ENCODE measurements at places on chromosomes 12 and 14.

DNA sequence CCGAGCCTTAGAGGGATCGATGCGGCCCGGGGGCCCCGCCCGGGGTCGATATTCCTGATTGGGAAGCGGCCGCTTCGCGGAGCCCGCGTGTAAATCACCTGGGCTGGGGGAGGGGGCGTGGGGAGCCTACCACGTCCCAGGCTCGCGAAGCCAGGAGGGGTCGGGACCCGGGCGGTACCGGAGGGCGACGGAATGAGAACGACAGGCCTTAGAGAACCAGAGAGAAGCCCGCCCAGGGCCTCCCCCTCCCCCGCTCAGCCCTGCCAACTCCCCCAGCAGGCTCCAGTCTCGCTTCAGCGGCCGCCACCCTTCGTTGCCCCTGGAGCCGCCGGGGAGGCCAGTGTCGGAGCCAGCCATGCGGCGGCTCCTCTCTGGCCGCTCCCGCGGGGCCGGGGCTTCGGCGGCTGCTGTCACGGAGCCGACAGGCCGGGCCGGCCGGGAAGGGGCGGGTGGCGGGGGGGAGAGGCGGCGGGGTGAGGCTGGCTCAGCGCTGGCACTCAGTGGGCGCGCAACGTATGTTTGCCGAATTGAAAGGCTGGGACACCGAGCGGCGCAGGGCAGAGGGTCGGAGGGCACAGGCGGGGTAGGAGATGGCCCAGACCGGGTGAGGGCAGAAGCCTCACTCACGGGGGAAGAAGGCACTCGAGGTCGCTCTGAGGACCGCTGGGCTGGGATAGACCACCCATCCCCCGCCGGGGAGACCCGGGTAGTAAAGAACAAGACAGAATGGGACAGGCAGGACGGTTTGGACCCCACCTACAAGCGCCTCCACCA is 1.4 kb upstream of the DNAJC22 start:
- peak; percentile 42 for DNase-seq

GRCh38 chr12:25245491-25245890 is 5.2 kb downstream of the KRAS start:
- no peak for DNase-seq

DNA sequence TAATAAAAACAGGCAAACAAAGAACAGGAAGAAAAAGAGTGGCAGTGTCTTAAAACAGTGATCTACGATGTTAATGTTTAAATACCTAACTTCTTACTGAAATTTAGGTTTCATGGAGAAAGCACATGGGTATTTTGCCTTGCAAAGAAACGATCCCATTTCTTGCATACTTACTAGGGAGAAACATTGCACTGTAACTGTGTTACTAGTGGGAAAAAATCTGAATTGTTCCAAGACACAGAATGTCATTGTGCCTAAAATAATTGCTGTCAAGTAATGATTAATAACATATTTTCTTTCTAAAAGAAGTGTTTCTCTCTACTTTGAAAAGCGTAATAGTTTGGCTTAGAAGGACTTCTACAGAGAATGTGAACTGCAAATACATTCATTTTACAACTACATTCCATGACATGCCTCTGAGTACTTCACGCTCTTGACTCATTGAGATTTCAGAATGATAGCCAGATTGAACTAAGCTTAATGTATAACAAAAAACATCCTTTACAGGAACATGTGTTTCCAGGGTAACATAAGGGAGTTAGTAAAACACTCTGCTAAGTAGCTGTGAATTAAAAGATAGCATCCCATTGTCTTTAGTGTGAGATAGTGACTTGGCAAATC is 256.2 kb upstream of the CPNE8 start:
- no peak for DNase-seq

DNA sequence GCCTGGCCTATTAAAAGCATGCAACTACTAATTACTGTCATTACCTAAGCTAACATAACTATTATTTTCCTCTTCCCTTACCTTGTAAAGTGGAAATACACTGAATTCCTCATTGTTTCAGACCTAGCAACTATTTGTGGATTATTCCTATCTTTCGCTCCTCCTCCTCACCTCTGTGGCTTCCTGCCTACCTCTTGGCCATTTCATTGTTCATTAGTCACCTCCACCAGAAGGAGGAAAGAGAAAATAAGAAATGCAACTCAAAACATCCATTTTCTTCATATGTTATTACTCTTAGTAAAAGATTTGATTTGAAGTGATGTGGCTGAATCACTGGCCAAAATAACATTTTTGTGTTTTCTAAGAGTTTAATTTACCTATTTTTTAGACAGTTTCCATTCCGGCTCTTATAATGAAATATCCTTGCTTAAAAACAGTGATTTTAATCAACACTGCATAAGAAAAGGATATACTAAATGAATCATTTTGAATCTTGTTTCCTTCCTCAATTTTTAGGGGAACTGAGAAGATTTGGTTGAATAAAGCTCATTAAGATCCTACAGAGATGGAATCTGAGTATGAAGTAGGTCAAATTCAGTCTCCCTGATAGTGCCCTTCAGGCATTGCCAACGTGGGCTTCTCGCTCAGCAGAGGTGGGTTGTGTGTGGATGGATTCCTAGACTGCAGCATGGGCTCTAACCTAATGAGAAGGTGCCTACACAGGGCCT is 27.6 kb upstream of the ARHGAP5 start:
- no peak for DNase-seq

DNA sequence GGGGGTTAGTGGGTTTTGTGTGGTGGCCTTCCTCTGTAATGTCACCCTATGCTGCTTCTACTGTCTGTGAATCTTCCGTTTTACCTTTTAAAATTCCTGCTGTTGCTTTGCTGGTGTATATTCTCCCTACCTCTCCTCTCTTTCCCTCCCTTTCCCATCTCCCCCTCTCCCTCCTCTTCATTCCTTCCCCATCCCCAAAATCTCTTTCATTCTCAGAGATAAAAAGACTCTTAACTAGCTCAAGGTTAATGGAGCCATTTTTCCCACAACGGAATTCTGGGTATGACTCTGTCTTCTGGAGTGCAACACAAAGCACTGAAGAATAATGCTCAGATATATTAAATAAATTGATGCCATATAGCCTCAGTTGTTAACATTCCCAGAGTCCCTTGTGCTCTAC is 148.1 kb downstream of the EGLN3 start:
- no peak for DNase-seq

GRCh38 chr14:57634335-57634734 is 140.7 kb upstream of the CCDC198 start:
- DNase-seq: no peak

- no peak for DNase-seq
Observed at GRCh38 chr12:42625611-42626010, 36.1 kb upstream of the PRICKLE1 start.

DNA sequence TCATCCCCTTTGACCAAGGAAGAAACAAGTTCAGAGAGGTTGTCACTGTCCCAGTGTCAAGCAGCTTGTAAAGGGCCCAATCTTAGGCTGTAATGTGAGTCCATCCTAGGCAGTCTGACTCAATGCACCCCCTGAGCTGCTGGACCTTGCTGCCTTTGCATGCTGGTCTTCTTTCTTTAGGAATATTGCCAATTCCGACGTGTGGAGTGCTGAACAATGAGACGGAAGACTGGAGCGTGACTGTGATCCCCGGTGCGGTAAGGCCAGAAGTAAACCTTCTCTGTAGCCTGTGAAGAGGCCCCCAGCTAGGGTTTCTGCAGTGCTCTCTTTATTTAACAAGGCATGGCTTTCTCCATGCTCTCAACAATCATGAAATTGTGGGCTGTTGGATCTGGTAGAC is 963 bp downstream of the TCTN2 start:
- DNase-seq: no peak

GRCh38 chr12:16618256-16618655 is 12.3 kb upstream of the LMO3 start:
- DNase-seq: no peak

- no peak for DNase-seq
Observed at GRCh38 chr14:72888636-72889201, 5.2 kb downstream of the DPF3 start.

GRCh38 chr14:92449404-92450181 is 64.0 kb upstream of the RIN3 start:
- no peak for DNase-seq

DNA sequence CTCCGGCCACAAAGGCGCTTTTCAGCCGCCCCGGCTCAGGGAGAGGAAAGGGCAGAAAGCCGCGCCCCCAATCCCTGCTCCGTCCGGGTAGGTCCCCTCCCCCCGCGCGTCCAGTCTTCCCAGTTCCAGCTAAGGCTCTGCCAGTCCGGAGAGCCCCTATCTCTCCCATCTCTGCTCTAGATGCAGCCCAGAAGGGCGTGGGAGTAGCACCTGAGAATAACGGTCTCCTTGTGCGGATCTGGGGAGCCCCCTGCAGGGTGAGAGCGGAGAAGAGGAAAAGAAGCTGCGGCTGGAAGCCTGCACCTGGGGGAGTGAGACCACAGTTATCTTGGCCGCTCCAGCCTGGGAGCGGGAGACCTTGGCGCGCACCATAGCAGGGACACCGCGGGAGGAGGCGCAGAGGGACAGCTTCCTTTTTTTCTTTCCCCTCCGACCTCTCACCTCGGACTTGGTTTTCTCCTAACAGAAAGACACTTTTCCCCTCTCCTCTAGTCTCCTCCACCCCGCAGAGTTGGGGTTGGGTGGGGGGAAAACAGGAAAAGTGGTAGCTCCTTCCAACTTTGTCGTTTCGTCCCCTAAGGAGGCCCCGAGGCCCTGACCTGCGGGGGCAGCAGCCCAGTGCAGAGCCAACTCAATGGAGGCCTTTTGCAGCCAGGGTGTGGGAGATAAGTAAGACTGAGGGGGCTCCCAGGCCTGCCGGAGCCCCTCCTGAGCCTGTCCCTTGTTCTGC is 2.4 kb downstream of the DHH start:
- peak; percentile 77 for DNase-seq

GRCh38 chr14:103198131-103199105 is 75.2 kb downstream of the TNFAIP2 start:
- no peak for DNase-seq

Measured in stimulated activated CD8-positive, alpha-beta memory T cell treated with anti-CD3 and anti-CD28 coated beads, Interleukin-4, amount 100 ng/mL, for 48 hours (primary cell).